ENCODE measurements at places on chromosomes 5 and 9.

- no peak for DNase-seq
These were observed 237.1 kb downstream of the RFX3 start for GRCh38 chr9:3288686-3289085.

DNA sequence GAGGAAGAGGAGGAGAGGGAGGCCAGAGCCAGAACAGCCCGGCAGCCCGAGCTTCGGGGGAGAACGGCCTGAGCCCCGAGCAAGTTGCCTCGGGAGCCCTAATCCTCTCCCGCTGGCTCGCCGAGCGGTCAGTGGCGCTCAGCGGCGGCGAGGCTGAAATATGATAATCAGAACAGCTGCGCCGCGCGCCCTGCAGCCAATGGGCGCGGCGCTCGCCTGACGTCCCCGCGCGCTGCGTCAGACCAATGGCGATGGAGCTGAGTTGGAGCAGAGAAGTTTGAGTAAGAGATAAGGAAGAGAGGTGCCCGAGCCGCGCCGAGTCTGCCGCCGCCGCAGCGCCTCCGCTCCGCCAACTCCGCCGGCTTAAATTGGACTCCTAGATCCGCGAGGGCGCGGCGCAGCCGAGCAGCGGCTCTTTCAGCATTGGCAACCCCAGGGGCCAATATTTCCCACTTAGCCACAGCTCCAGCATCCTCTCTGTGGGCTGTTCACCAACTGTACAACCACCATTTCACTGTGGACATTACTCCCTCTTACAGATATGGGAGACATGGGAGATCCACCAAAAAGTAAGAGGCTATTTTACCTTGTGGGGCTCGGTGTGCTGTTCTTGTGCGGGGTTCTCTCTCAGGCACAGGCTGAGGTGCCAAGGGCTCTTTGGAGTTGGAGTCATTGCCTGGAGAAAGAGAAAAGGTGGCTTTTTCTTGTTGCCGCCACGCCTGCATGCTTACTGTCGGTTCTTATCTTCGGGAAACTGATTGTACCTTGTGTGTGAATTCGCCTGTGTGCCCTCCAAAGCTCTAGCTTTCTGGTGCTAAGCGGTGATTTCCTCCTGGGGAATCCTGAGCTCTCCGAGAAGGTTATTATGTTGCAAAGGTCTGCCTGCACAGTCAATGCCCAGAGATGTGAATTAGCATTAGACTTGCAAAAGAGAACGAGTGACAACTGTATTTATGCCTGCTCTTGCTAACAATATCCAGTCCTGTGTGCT lies at the start of gene ISL1:
Gene ISL1, plus strand, starts transcription at position 318 of the 991 bp plus-strand sequence. Its CDS starts 224 bp downstream, at position 542.
- DNase-seq: peak; percentile 67

- DNase-seq: peak; percentile 45
These were observed 105.9 kb upstream of the RAI14 start for GRCh38 chr5:34550247-34550646.

GRCh38 chr9:114183006-114183405 lies 27.7 kb downstream of the COL27A1 start:
- no peak for DNase-seq

- no peak for DNase-seq
These were observed 50.7 kb upstream of the FKTN start for GRCh38 chr9:105507096-105507790.

- no peak for DNase-seq
These were observed 320.9 kb downstream of the NTRK2 start for GRCh38 chr9:84990416-84990815.

- DNase-seq: no peak
These were observed 46.2 kb downstream of the ASS1 start for GRCh38 chr9:130490981-130491380.

DNA sequence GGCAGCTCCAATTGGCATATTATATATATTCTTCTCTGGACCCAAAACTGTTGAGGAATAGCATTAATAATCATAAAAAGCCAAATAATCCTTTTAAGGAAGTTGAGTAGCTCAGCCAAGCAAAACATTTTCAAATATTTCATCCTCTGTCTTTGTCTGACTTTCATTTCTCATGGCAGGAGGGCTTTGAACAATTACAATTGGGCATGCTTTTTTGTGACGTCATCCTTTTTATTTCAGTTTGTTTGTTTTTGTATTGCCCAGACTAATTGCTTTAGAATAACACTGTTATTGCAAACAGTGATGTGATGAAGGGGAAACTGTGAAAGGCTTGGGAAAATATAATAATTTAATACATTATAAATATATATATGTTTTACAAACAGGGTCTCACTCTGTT lies 65.2 kb upstream of the MAP1B start:
- no peak for DNase-seq

DNA sequence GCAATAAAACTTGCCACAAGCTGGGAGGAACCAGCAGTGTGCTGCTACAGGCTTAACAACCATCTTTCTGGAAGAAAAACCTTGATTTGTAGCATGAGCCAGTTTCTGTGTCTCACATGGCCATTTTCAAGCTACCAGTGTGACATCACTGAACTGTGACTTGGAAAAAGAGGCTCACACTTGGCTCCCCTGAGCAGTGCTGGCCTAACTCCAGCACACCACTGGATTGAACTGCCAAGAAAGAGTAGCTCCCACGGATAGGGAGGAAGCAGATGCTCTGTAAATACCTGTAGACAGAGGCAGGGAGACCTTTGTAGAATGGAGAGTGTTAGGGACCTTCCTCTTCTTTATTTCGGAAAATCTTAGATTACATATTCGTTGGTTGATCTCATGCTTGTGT lies 197.9 kb downstream of the SH3GL2 start:
- DNase-seq: no peak

GRCh38 chr5:95631991-95632675 lies 12.2 kb downstream of the GPR150 start:
- peak; percentile 63 for DNase-seq

- DNase-seq: no peak
These were observed 200.5 kb upstream of the GAS1 start for GRCh38 chr9:87147839-87148238.

GRCh38 chr9:127792417-127793031 lies 6.7 kb downstream of the CDK9 start:
- DNase-seq: no peak

DNA sequence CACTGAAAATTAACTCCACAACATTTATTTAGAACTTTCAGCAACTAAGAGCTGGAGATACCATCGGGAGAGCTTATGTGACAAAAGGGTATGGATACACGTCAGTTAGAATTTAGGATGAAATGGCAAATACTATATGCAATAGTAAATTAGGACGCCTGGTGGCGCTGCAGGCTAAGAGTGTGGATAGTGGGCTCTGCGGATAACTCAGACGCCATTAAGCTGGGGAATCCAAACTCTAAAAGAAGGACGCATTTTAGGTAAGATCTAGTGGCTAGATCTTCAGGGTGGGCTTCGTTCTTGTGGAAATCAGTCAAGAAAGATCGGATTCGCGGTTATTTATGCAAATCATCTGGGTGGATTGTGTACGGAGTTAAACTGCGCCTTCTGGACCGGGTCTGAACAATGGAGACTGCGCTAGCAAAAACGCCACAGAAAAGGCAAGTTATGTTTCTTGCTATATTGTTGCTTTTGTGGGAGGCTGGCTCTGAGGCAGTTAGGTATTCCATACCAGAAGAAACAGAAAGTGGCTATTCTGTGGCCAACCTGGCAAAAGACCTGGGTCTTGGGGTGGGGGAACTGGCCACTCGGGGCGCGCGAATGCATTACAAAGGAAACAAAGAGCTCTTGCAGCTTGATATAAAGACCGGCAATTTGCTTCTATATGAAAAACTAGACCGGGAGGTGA lies at the start of gene PCDHB5:
Gene PCDHB5, plus strand, starts transcription at position 177 of the 688 bp plus-strand sequence. Its CDS starts 229 bp downstream, at position 406.
- DNase-seq: peak; percentile 3

- DNase-seq: peak; percentile 81
These were observed 48.2 kb upstream of the NFIB start for GRCh38 chr9:14362175-14362574.

DNA sequence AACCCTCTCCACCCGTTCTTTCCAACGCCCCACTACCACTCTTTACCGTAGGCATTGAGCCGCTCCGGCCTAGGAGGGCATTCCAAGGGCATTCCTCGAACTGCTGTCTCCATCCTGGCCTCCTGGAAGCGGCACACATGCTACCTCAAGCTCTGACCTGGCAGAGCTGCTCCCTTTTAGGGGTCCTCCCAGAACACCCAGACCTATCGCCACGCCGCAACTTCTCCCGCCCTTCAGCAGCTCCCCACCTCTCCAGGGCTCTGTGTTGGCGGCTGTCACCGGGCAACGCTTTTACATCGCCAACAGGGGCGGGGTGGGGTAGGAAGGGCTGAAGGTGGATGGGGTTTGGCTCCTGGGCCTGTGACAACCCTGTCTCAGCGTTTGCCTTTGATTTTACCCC lies 4.6 kb upstream of the MYORG start:
- DNase-seq: no peak

Data from fibroblast of skin of abdomen (primary cell).